ENCODE measurements at places on chromosomes 6 and 20. TPM values are rescaled to one million over a fixed set of nuclear protein-coding genes. Genes with fewer than 3 reads are reported as not detected.

DNA sequence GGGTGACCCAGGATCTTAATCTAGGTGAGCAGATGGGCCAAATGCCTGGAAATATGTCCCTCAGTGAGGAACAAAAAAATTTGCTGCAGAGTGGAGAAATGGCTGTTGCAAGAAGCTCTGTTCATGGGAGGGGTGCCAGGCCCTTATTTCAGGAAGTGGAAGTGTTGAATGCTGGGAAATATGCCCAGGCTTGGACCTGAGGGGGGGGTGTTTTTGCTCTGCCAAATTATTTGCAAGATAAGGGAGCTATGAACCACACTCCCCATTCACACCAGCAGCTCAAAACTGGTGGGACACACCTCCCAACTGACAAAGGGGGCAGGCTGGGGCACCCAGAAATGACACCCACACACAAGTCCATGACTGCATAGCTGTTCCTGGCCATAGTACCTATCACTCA is 8.7 kb downstream of the CST4 start:
- peaks cover 19% of the 10 kb centered on the region for H3K27me3 ChIP-seq
- no peaks in the 10 kb centered on the region for H3K36me3 ChIP-seq
- no peak for DNase-seq
- no peaks in the 10 kb centered on the region for H3K4me1 ChIP-seq
- no peak overlapping the region for H3K27ac ChIP-seq
- no peak overlapping the region for H3K4me3 ChIP-seq

GRCh38 chr20:1894951-1895673 is at the start of gene SIRPA:
Gene SIRPA (plus strand): TSS chr20:1895407. CDS start chr20:1895448, 41 bp downstream.
- no peak within 1 kb of the TSS for H3K4me3 ChIP-seq
- H3K27ac ChIP-seq = no peak within 1 kb of the TSS

- DNase-seq = no peak
- H3K27me3 ChIP-seq = no peaks in the 10 kb centered on the region
- no peaks in the 10 kb centered on the region for H3K4me1 ChIP-seq
- H3K4me3 ChIP-seq = no peak overlapping the region
These were observed 167.1 kb upstream of the SLC24A3 start for GRCh38 chr20:19045371-19045770.

- no peak overlapping the region for H3K4me3 ChIP-seq
- no peaks in the 10 kb centered on the region for H3K36me3 ChIP-seq
- no peak overlapping the region for H3K27ac ChIP-seq
- DNase-seq = no peak
These were observed 162.1 kb upstream of the ZNF337 start for GRCh38 chr20:25858495-25859425.

GRCh38 chr6:166621114-166621540 is 5.9 kb downstream of the RPS6KA2 start:
- no peak overlapping the region for H3K4me3 ChIP-seq
- H3K27me3 ChIP-seq = peaks cover 21% of the 10 kb centered on the region
- H3K36me3 ChIP-seq = no peaks in the 10 kb centered on the region
- H3K4me1 ChIP-seq = peaks cover 6% of the 10 kb centered on the region

DNA sequence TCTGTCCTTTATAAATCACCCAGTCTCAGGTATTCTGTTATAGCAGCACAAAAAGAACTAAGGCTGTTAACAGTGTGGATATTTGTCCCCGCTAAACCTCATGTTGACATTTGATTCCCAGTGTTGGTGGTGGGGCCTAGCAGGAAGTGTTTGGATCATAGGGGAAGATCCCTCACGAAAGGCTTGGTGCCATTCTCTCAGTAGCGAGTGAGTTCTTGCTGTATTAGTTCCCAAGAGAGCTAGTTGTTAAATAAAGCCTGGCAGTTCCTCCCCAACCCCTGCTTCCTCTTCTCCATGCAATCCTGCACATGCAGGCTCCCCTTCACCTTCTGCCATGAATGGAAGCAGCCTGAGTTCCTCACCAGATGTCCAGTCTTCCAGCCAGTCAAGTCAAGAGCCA is 29.8 kb upstream of the ERVFRD-1 start:
- no peaks in the 10 kb centered on the region for H3K36me3 ChIP-seq
- no peak overlapping the region for H3K27ac ChIP-seq
- peaks cover 2% of the 10 kb centered on the region for H3K4me1 ChIP-seq
- no peaks in the 10 kb centered on the region for H3K27me3 ChIP-seq

DNA sequence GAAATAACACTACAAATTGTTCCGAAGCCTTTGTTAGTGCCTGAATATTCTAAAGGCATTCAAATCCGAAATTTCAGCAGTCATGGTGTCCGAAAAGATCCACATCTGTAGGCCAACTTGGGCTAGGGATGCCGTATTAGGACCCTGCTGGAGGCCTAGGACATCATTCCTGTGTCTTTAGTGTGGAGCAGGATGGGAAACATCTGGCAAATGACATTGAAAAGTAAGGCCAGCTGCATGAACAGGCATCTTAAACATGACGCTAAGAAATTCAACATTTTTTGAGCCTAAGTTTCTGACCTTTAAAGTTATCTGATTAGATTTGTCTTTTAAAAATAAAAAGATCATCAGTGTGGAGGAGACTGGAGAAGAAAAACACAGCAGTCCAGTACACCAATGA is 91.3 kb downstream of the MYLK4 start:
- no peaks in the 10 kb centered on the region for H3K4me1 ChIP-seq
- H3K27me3 ChIP-seq = peaks cover 8% of the 10 kb centered on the region
- no peak overlapping the region for H3K27ac ChIP-seq
- no peaks in the 10 kb centered on the region for H3K36me3 ChIP-seq

DNA sequence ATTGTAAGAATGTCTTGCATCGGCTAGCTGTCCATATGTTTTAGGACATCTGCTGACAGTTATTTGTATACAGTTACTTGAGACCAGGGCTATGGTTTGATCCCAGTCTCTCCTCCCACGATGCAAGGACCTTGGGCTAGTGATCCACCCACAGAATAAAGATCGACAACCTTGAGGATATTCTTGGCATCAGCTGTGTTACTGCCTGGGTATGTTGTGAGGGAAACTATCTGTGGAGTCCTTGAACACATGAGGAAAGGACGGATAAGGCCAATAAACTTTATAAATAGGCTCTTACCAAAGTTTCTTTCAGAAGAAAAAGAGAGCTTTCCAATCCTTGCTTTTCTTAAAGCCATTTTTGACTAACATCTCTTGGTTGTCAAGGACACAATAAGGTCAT is 70.8 kb upstream of the HEY2 start:
- no peak overlapping the region for H3K27ac ChIP-seq
- H3K27me3 ChIP-seq = peaks cover 36% of the 10 kb centered on the region

DNA sequence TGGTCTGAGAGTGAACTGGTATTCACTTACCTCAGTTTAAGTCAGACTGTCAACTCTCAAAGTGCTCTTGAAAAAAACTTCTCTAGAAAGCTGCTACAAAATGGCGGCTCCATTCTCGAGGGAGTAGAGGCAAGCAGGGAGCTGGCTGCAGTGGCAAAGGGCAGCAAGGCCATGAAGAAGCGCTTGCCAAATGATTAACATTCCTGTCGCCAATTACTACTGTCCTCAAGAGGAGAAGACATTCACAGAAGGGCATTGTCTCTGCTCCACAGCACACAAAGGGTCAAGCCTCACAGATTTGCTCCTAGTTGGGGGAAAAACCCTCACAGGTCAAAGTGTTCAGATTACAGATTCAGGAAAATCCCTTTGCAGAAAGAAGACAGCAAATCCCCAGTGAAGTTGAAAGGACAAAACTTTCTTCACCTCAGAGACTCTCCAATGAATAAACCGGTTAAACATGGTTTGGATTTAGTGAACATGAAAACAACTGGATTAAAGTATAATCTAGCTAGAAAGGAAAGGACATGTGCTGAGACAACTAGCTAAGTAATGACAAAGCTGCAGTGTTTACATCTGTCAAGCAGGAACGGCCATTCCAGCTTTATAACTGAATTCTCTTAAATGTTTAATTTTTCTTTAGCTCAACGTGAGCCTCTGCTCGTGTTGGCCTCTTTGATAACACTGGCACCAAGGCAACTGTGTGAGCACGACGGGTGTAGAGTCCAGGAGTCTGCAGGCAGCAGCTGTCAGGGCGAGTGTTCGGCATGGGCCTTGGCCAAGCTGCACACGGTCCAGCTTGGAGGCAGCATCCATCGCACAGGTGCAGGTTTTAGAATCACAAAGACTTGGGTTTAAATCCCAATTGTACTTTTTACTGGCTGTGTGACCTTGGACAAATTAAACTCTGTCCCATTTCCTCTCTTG is 37.6 kb downstream of the NR2E1 start:
- peaks cover 15% of the 10 kb centered on the region for H3K36me3 ChIP-seq
- H3K4me1 ChIP-seq = no peaks in the 10 kb centered on the region
- no peak for DNase-seq
- no peak overlapping the region for H3K27ac ChIP-seq

DNA sequence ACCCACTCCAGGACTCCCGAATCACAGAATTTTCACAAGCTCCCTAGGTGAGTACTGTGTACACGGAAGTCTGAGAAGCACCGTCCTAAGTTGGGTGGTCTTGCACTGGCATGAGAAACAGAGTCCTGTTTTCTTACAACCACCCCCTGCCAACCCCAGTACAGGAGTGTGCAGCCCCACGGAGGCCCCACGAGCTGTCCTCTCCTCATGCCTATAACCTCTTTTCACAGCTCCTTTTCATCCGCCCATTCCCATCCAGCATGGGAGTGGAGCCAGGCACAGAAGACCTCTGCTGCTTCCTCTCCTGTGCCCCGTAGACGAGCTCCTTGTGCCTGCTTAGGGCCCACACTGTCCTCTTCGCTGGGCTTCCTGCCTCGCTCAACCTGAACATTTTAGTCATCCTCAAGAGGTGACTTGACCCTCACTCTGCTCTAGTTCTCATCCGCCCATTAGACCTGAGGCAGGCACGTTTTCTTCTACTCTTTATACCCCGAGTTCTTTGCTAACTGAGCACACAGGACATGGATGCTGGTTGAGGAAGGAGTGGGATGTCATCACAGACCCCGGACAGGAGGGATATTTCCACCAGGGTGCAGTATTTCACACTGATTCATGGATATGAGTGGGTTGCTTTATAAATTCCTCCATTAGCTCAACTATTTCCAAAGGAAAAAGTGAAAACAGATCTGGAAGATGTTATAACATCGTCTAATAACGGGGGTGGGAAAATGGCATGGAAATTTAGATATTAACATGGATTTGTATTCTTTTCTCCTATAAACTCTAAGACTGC is 160.5 kb downstream of the TTLL2 start:
- no peak overlapping the region for H3K4me3 ChIP-seq
- no peak for DNase-seq
- H3K27me3 ChIP-seq = peaks cover 5% of the 10 kb centered on the region
- H3K36me3 ChIP-seq = no peaks in the 10 kb centered on the region
- H3K27ac ChIP-seq = no peak overlapping the region

- H3K4me1 ChIP-seq = no peaks in the 10 kb centered on the region
- no peaks in the 10 kb centered on the region for H3K36me3 ChIP-seq
- H3K27ac ChIP-seq = no peak overlapping the region
- H3K4me3 ChIP-seq = no peak overlapping the region
- no peak for DNase-seq
- no peaks in the 10 kb centered on the region for H3K27me3 ChIP-seq
These were observed 321.1 kb upstream of the SULF2 start for GRCh38 chr20:48106428-48106827.

GRCh38 chr6:147654103-147654845 is 145.8 kb downstream of the SAMD5 start:
- no peaks in the 10 kb centered on the region for H3K4me1 ChIP-seq
- H3K27me3 ChIP-seq = no peaks in the 10 kb centered on the region
- DNase-seq = no peak
- H3K4me3 ChIP-seq = no peak overlapping the region
- no peak overlapping the region for H3K27ac ChIP-seq

DNA sequence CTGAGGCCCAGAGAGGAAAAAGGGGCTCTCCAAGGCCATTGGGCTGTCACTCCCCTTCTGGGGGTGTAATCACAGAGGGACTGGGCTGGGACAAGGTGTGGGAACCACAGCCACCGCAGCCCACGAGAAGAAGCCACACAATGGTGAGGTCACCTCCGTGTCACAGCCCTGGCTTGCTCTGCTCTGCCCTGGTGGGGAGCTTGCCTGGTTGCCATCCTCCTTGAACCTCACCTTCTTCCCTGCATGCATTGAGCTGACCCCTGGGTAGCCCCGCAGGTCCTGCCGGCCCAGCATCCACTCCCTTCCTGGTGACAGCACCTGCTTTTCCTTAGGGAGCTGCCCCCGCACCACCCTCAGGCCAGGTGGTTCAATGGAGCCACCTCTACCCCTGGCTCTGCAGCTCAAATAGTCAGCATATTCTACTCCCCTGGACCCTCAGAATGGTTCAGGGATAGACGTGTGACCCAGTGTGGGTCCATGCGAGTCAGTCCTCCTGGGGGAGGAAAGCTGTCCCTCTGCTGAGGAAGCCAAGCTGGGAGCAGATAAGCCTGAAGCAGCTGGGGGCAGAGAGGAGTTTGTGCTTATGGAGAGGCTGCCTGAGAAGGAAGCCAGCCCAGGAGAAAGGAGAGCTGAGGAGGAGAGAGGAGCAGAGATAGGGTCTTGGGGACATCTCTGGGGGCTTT is 21.3 kb downstream of the RBM38 start:
- H3K4me1 ChIP-seq = peaks cover 15% of the 10 kb centered on the region
- H3K4me3 ChIP-seq = no peak overlapping the region
- peaks cover 4% of the 10 kb centered on the region for H3K27me3 ChIP-seq
- H3K27ac ChIP-seq = no peak overlapping the region
- peaks cover 24% of the 10 kb centered on the region for H3K36me3 ChIP-seq

DNA sequence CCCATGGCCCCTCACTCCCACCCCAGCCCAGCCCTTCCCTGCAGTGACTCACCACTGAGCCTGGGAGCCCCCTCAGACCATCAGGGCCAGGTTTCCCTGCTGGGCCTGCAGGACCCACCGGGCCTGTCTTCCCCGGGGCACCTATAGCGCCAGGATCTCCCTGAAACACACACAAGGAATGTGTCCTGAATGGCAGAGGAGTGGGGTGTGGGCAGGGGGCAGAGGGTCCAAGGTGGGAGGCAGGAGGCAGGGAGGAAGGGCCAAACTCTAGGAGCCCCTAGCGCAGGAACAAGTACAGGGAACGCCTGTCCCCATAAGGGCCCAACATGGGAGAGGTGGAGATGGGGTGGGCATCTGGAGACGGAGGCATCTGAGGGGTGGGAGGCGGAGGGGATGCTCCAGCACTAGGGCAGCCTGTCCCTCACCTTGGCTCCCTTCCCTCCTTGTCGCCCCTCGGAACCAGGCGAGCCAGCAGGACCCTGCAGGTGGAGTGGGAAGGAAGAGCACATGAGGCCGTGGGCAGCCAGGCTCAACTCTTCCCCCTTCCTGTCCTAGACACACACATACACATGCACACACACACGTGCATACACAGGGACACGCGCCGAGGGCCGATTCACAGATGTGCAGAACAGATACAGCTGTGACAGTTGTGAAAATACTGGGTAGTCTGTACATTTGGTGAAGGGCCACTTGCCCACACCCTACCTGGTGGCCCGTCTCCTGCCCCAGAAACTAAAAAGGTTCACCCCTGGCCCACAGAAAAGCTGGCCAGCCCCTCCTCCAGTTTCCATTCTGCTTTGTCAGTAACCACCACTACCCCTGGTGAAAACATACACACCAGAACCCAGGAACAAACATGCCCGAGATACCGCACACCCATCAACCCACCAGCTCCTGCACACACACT is 24.6 kb downstream of the COL11A2 start:
- H3K27ac ChIP-seq = no peak overlapping the region
- H3K27me3 ChIP-seq = no peaks in the 10 kb centered on the region
- DNase-seq = no peak
- no peak overlapping the region for H3K4me3 ChIP-seq

- no peaks in the 10 kb centered on the region for H3K36me3 ChIP-seq
- no peak overlapping the region for H3K4me3 ChIP-seq
- no peaks in the 10 kb centered on the region for H3K27me3 ChIP-seq
These were observed 164.1 kb downstream of the HAO1 start for GRCh38 chr20:7776148-7776547.

TRDN gene
- not detected for total RNA-seq

DDR1 gene
- 4.5 TPM for total RNA-seq

E2F3 gene
- total RNA-seq = 30.9 TPM

MAPK13 gene
- 29.9 TPM for total RNA-seq

ELOVL4 gene
- 0.79 TPM for total RNA-seq

All from activated CD4-positive, alpha-beta T cell treated with anti-CD3 and anti-CD28 coated beads, Interleukin-2, amount 10 ng/mL, durations not matched to agents 7 days and 5 days (primary cell).